ENCODE measurements at places on chromosomes 6 and 20. TPM values are rescaled to one million over a fixed set of nuclear protein-coding genes. Genes with fewer than 3 reads are reported as not detected.

Gene DDX43
- total RNA-seq = not detected

GRCh38 chr6:68046756-68047155 is 588.3 kb upstream of the ADGRB3 start:
- DNase-seq = peak; percentile 68

Gene HTR1B
- total RNA-seq = not detected

- DNase-seq = no peak
These were observed 169.1 kb downstream of the IBTK start for GRCh38 chr6:82078286-82078908.

Gene RAET1L
- total RNA-seq = not detected

GRCh38 chr6:157710604-157711003 is 112.4 kb upstream of the SNX9 start:
- DNase-seq = peak; percentile 60

DNA sequence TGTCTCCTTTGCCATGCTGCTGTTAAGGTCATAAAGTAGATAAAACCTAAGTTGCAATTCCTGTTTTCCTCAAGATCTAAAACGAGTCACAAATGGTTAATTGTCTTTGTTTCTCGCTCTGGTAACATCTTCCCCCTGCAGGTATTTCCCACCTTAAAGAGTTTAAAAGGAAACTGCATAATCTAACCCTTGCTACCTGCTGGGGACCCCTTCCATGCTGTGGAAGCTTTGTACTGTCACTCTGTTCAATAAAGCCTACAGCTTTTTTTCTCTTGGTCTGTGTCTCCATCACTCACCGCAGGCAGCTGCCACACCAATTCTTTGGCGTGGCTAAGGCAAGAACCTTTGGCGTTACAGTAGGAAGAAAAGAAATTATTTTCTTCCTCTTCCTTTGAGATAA is 117.7 kb upstream of the GJE1 start:
- peak; percentile 45 for DNase-seq

Gene EFCAB8
- total RNA-seq = not detected

Measured in M059J (cell line).